H9 (cell line): ENCODE measurements at places on chromosomes 13 and 19. TPM values are rescaled to one million over a fixed set of nuclear protein-coding genes. Genes with fewer than 3 reads are reported as not detected.

DNA sequence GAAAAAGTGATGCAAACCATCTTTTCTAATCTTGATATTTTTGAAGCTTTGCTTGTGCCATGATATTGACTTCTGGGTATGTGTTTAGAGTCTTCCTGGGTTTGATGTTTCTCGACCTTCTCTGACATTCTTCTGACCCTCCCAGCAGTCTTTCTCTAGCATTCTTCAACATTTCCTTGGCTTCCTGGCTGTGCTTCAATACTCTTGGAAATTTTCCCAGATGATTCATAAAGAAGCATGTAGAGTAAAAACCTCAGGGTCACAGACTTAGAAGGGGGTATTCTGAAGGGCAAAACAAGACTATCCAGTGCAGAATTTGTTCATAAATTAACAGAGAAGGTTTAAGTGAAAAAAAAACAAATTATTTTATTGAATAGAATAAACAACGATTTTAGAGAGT, 946.3 kb upstream of the PCDH9 start:
- DNase-seq, result no peak

GRCh38 chr19:14525729-14526128, 3.7 kb upstream of the TECR start:
- no peak for DNase-seq

ZNF486 gene
- total RNA-seq, result 21.1 and 21.5 TPM in 2 replicates

EXOC3L2 gene
- total RNA-seq, result 0.61 TPM in 2 replicates

FFAR2 gene
- total RNA-seq, result not detected in 2 replicates

- no peak for DNase-seq
Observed at GRCh38 chr13:86383561-86383960, 584.3 kb upstream of the SLITRK6 start.

RUBCNL gene
- 0.94 and 1.4 TPM in 2 replicates for total RNA-seq

FGF9 gene
- total RNA-seq, result 0.20 and 0.22 TPM in 2 replicates

MEF2B gene
- total RNA-seq, result 1.3 TPM in 2 replicates

DNA sequence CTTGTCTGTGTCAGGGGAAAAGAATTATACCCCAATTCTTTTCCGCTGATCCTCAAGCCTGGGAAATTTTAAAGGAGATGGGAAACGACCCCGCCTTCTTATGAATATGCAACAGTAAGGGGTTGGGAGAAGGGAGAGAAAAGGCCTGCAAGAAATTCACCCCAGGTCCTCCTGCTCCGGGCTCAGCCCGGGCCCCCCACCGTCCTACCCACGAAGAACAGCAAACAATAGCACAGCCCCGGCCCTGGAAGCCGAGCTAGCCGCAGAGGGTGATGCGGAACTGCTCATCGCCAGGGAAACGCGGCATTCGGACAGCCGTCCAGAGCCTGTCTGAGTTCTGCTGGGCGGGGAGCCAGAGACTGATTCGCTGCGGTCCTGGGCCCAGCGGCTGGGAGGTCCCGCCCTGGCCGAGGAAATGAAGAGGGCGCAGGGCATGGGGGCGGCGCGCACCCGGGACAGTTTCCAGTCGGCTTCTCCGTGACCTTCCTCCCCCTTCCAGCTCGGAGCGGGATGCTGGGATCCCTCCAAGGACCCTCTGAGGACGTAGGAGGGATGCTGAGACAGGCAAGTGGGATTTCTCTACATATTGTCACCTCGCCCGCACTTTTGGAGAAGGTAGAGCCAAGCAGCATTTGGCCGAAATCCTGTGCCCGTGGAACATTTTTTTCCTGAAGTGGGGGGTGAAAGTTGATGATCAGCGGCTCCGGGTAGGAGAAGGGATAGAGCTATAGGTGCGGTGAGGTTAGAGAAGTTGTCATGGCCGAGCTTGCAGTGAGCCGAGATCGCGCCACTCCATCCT, 82.3 kb upstream of the C1QTNF9B start:
- peak; percentile 67 for DNase-seq

ZNF730 gene
- 19.7 and 21.4 TPM in 2 replicates for total RNA-seq

GRCh38 chr19:29292153-29292552, 79.2 kb upstream of the UQCRFS1 start:
- no peak for DNase-seq

DNA sequence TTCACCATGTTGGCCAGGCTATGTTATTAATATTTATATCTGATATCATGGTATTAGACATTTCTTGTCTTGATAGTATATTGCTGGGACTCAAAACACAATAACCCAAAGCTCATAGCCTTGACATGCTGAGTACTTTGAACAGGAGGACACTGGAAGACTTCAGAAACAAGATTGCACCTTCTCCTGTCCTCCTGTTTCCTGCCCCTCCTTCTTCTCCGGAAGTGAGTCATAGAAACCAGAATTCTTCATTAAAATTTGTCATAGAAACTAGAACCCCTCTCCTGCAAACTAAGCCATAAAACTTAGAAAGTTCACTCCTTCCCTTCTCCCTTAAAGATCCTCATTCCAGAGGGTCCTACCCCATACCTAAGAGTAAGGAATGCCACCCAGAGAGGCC, 400.2 kb downstream of the SLITRK5 start:
- no peak for DNase-seq

- DNase-seq, result no peak
Observed at GRCh38 chr19:3513229-3514140, 7.4 kb downstream of the FZR1 start.

B3GNT8 gene
- 0.86 and 0.96 TPM in 2 replicates for total RNA-seq

ELSPBP1 gene
- not detected in 2 replicates for total RNA-seq

DNA sequence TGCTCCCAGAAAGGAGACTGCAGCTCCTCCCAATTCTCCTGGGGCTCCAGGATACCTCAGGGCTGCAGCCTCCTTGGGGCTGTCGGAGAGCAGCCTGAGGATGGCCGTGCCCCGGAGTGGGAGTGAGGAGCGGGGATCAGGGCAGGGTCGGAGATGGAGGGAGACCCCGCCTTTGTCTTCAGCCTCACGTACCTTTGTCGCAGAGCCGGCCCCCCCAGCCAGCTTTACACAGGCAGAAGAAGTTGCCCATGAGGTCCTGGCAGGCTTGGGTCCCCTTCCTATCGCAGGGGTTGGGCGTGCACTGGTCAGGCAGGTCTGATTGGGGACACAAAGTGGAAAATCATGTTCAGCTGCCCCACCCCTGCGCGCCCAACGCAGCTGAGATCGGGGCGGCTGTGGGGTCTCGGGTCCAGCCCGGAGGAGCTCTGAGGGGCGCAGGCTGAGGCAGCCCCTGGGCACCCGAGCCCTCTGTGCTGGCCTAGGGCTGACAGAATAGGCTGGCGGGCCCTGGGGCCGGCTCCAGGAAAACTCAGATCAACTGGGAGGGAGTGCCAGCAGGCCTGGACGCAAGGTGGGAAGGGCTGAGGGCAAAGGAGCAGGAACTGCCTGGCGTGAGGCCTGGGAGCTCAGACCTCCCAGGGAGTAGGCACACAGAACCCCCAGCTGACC, 24.2 kb downstream of the GAS6 start:
- no peak for DNase-seq

GRCh38 chr13:41562083-41562482, 104.7 kb downstream of the RGCC start:
- no peak for DNase-seq

DNA sequence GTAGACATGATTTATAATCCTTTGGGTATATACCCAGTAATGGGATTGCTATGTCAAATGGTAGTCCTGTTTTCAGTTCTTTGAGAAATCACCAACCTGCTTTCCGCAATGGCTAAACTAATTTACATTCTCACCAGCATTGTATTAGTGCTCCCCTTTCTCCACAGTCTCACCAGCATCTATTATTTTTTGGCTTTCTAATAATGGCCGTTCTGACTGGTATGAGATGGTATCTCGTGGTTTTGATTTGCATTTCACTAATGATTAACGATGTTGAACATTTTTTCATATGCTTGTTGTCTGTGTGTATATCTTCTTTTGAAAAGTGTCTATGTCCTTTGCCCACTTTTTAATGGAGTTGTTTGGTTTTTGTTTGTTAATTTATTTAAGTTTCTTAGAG, 165.1 kb downstream of the PDS5B start:
- no peak for DNase-seq

GRCh38 chr13:109090796-109091195, 461.4 kb downstream of the MYO16 start:
- DNase-seq, result no peak

CEACAM8 gene
- not detected in 2 replicates for total RNA-seq

ANGPTL4 gene
- total RNA-seq, result 1.9 and 2.5 TPM in 2 replicates

DNA sequence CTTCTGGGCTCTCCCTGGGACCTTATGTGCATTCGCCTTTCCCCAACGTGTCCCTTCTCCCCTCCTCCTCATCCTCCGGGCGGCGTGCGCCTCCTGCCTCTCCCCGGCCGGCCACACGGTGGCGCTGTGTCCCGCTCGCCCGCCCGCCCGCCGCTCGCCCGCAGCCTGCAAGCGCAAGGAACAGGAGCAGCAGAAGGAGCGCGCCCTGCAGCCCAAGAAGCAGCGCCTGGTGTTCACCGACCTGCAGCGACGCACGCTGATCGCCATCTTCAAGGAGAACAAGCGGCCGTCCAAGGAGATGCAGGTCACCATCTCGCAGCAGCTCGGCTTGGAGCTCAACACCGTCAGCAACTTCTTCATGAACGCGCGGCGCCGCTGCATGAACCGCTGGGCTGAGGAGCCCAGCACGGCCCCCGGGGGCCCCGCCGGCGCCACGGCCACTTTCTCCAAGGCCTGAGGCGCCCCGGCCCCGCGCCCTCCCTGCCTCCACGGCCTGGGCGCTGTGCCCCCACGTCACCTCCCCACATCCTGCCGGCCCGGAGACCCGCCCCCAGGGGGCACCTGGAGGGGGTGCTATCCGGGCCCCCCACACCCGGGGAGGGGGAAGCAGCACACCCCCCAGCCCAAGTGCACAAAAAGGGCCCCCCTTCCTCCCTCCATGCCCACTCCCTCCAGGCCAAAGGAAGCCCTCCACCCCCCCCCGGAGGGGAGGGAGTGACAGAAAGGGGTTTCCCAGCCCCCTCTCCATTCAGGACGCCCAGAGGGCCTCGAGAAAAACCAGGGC, 21.9 kb downstream of the ONECUT3 start:
- peak; percentile 93 for DNase-seq

SPACA4 gene
- total RNA-seq, result not detected in 2 replicates

PINLYP gene
- total RNA-seq, result 11.4 and 11.9 TPM in 2 replicates

DNA sequence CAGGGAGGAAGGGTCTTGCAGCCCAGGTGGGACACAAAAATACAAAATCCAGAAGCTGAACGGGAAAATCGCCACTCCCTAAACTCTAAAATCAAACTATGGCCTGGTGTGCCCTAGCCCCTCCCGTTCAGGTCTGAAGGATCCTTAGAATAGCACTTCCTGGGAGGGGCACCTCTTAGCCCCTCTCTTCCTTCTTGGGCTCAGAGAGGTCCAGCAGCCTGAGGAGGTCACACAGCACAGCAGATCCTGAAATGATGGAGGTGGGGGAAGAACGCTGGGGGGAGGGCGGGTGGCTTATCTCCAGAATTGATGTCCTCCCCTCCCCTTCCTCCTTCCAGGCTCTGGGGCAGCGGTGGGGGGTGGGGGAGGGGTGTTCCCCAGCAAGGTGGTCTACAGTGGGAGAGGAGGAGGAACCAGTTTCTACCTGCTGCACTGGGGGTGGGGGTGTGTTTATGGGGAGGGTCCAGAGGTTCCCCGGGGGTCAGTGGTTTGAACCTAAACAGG, 1.9 kb downstream of the DIRAS1 start:
- no peak for DNase-seq

- no peak for DNase-seq
Observed at GRCh38 chr19:409516-410242, 732 bp upstream of the C2CD4C start.

SWSAP1 gene
- 3.8 and 5.2 TPM in 2 replicates for total RNA-seq

CPAMD8 gene
- 12.0 and 12.6 TPM in 2 replicates for total RNA-seq

DNA sequence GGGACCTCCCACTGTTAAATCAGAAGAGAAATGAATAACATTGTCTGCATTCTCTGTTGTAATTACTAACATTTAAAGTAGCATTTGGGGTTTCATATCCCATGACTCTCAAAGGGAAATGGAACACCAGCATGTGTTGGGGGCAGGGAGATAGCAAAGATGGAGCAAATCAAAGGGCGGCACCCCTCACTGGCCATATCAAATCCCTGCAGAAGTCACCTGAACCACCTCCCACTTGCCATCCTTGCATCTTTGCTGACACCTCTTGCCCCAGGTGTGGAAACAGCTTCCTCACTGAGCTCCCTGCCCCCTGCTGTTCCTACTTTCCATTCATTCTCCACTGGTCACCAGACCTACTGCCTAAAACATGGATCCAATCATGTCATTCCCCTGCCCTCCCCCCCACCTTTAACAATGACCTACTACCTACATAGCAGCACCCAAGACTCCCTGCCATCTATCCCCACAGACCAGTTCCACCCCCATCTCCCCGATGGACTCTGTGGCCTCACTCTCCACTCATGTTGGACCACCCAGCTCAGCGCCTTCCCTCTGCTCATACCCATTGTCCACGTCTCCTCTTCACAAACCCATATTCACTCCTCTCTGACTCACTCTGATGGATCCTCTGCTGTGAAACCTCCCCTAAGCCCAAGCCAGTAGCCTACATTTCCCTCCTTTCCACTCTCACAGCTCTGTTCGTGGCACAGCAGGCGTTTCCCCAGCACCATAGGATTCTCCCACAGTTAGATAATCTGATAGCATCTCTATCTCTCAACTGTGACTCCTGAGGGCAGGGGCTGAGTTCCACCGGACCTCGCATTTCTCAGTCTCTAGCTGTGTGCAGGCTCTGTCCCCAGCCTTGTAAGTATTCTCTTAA, 55.9 kb downstream of the DLEU7 start:
- no peak for DNase-seq

GRCh38 chr19:1244693-1245451, 3.3 kb downstream of the ATP5F1D start:
- no peak for DNase-seq

AMER2 gene
- total RNA-seq, result 0.02 and 0.04 TPM in 2 replicates

GRCh38 chr19:4588291-4588761, 28.8 kb upstream of the SEMA6B start:
- DNase-seq, result no peak

LRG1 gene
- total RNA-seq, result 0.24 and 0.50 TPM in 2 replicates

HSD17B14 gene
- total RNA-seq, result 11.2 and 11.6 TPM in 2 replicates

DNA sequence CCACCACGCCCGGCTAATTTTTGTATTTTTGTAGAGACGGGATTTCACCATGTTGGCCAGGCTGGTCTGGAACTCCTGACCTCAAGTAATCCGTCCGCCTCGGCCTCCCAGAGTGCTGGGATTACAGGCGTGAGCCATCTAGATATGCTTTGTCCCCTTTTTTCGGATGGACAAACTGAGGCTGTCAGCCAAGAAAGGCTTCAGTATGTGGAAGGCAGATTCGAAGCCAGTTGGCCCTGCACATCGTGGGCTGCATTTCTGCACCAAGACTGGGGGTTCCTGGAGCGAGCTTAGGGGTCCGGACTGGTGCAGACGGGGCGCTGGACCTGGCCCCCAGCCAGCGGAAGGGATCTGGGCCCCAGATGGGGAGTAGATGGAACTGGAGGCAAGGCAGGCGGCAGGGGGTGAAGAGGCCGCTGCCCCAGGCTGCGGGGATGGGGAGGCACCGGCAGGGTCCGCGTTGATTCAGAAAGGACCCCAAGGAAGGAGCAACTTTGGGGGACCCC, 9.7 kb upstream of the JUND start:
- DNase-seq, result no peak

DNA sequence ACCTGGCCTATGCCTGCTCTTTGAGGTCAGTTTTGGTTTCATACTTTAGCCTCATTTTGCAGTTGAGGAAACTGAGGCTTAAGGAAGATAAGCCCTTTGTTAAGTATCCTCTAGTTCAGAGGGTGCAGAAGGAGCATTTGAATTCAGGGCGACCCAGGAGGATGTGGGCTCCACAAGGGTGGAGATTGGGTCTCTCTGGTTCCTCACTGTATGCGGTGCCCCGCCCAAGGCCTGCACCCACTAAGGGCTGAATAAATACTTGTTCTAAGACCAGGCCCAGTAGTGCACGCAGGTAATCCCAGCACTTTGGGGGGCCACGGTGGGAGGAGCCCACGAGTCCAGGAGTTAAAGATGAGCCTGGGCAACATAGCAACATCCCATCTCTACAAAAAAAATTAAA, 768 bp upstream of the SLC44A2 start:
- DNase-seq, result no peak
